ENCODE measurements at places on chromosomes 16 and 17.

DNA sequence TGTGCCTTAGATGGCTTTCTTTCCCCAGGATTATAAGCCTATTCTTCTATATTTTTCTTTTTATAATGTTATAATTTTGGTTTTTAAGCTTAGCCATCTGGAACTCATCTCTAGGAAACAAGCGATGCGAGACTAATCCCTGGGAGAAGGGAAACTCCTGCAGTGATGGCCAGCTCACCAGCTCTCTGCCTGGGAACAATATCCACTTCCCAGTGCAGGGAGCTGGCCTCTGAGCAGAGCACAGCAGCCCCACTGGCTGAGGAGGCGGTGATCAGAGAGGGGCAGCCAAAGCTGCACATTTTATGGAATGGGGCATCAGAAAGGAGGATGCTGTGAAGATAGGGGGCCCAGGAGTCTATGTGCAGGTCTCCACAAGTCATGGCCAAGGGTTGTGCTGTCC, 183.3 kb downstream of the LGALS9B start:
- no peak for DNase-seq

GRCh38 chr17:72407336-72407909, 286.6 kb downstream of the SOX9 start:
- no peak for DNase-seq

GRCh38 chr17:78904371-78904770, 1.4 kb upstream of the CEP295NL start:
- no peak for DNase-seq

DNA sequence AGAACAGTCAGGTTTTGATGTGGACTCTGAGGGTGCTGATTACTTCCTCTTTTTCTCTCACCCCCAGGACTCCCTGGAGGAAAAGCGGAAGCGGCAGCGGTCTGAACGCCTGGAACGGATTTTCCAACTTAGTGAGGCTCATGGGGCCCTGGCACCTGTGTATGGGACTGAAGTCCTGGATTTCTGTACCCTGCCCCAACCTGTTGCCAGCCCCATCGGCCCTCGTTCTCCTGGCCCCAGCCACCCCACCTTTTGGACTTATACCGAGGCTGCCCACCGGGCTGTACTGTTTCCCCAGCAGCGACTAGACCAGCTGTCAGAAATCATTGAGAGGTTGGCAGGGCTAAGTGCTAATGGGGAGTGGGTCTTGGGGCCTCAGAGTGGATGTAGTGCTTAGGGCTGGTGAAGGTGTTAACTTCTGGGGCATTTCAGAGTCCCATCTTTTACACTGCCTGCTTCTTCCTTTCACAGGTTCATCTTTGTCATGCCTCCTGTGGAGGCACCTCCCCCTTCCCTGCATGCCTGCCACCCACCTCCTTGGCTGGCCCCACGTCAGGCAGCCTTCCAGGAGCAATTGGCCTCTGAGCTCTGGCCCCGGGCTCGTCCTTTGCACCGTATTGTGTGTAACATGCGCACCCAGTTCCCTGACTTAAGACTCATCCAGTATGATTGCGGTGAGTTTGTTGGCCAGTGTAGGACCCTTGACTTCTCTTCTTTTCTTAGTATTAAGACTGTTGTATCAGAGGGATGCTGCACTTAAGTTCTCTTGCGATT, 19.1 kb upstream of the PHKG2 start:
- no peak for DNase-seq

- DNase-seq = no peak
Measured at GRCh38 chr16:3580251-3580651, 3.0 kb upstream of the NLRC3 start.

- DNase-seq = no peak
Measured at GRCh38 chr17:44198721-44199552, 747 bp downstream of the ATXN7L3 start.

DNA sequence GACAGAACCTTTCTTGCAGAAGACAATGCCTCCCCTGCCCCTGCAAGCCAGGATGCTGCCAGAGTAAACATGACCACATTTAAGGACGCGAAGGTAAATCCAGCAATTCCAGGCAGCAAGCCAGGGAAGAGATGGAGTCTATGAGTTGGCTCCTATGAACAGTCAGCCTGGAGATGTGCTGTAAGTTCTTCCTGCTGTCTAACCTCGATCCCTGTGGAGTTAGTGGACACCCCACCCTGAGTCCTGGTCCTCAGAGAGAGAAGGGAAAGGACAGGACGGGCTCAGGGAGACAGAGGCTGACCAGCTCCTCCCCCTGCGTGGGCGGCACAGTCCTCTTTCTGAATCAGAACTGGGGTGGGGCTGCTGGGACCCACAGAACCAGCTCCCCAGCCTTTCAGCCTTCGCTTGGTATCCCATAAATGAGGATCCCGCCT, 24.9 kb downstream of the CDC42EP4 start:
- no peak for DNase-seq

GRCh38 chr17:42051013-42051400, 606 bp upstream of the C17orf113 start:
- DNase-seq = no peak

DNA sequence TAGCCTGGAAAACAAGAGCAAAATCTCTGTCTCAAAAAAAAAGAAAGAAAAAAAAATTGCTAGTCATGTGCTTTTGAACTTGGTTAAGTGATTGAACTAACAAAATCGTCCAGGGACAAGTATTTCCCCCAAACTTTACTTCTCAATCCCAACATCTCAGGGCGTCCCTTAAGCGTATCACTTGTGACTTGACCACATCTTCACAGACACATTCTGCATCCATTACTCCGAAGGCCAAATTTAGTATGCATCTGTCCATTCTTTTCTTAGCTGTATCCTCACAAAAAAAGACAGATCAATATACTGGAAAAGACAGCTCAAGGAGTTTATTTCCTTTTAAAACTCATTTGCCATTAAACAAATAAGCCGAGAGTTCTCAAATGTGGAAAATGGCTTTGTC, 5.9 kb upstream of the JPT1 start:
- DNase-seq = no peak

DNA sequence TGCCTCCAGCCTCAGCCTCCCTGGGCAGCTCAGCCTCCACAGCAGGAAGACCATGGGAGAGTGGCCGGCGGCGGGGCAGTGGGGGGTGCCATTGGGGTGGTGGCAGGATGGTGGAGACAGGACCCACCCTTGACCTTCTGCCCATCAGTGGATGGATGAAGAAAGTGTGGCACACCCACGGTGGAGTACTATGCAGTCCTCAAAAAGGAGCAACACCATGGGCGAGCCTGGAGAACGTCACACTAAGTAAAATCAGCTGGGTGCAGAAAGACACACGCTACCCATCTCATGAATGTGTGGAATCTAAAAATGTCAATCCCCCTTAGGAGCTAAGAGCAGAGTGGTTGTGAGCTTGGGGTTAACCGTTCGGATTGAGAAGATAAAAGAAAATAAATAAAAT, 34.8 kb upstream of the ACSF3 start:
- DNase-seq = no peak

- no peak for DNase-seq
Measured at GRCh38 chr17:27657620-27658019, 26.6 kb downstream of the LGALS9 start.
